ENCODE measurements at places on chromosomes 6 and 20.

DNA sequence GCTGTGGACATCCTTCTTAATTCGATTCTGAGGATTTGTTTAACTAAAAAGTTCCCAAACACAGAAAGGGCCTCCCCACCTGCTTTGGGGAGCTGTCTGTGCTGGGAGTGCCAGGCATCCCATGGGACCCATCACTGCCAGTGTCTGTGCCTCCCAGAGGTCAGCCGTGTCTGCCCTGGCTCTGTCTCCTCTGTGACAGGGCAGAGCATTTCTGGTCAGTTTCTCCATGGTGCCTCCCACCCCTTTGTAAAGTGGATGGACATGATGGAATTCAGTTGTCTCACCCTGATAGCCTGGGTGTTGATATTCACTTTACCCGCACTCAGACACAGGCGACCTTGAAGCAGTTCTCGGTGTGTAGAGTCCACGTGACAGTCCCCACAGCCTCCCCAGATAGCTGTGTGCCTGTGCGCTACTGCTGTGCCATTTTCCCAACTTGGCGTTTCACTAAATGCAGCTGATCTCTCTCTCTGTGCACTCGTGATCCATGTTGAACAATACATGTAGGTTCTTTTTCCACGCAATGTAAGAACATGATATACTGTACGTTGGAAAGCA, 70.5 kb downstream of the CDS2 start:
- DNase-seq: no peak

- no peak for DNase-seq
These were observed 2.9 kb downstream of the RAB32 start for GRCh38 chr6:146546443-146547043.

GRCh38 chr6:170178561-170179477, 112.1 kb downstream of the DLL1 start:
- DNase-seq: no peak

DNA sequence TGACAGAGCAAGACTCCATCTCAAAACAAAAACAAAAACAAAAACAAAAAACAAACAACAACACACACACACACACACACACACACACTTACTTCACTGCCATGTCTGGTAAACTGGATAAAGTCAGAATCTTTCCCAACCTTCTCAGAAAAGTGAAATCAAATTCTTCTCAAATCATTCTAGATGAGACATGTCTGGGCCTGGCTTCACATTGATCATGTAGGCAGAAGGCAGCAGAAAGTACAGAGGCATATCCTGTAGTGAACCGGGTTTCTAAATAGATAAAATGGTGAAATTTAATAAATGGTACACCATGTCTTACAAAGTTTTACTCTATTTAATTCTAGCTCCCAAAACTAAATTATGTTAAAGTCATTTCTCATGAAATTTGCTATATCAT, 14.9 kb upstream of the MRS2 start:
- DNase-seq: no peak

DNA sequence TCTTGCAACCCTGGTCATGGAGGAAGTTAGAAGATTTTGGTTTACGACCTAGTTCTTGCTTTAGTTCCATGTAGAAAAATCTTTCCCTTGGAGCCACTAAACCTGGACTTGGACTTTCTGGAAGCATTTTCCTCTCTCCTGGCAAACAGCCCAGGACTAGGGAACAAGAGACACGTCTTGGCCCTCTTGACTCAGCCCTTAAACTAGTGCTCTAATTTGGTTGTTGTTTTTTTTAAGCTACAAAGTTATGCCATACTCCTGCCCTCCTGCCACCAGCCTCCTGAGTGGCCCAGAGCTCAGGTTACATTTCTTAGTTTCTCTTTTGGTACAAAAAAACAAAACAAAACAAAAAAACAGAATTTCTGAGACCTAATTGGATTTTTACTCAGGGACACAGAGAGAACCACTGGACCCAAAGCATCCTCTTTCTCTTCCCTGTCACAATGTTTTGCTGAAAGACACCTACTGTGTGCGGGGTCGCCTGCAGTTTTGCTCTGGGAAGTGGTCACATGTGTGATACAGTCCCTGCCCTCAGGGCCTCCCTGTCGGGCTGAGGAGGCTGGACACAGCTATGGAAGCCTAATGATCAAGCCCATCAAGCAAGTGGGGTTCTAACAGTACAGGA, 32.3 kb upstream of the SCUBE3 start:
- no peak for DNase-seq

GRCh38 chr6:165657325-165657680, 5.7 kb downstream of the PDE10A start:
- no peak for DNase-seq

DNA sequence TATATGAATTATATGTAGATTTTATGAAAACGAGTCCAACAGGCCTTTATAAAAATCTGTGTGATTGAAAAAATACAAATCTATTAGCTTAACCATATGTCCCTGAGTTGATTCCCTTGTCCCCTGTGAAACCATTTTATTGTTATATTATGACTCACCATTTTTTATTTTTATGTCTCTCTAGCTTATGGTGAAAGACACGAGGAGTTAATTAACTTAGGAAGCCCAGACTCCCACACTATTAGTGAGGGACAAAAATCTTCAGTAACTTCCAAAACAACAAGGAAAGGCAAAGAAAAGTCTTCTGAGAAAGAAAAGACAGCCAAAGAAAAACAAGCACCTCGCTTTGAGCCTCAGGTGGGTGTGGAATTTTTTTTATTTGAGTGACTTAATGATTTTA, 183.1 kb downstream of the ADGB start:
- DNase-seq: no peak

- DNase-seq: no peak
These were observed 197.4 kb upstream of the KCNQ5 start for GRCh38 chr6:72424476-72424875.

GRCh38 chr20:64069614-64070243, 6.7 kb downstream of the TCEA2 start:
- no peak for DNase-seq

DNA sequence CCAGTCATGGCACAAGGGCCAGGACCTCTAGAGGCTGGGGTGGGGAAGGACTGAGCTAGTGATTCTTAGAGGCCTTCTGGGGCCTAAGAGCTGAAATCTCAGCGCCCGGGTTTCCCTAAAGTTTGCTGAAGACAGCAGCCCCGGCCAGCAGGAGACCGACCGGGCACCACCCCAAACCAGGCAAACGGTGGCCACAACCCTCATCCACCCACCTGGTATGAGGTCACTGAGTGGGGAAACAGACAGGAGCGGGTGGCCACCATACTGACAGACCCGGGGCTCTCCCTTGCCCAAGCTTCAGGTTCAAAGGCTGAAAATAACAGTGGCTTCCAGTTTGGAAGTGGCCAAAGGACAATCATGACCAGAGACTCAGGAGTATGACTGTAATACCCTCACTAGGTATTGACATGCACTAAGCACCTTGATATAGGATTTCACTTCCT, 35.0 kb upstream of the ID1 start:
- no peak for DNase-seq

GRCh38 chr20:57831326-57831992, 121.6 kb upstream of the PMEPA1 start:
- DNase-seq: no peak

DNA sequence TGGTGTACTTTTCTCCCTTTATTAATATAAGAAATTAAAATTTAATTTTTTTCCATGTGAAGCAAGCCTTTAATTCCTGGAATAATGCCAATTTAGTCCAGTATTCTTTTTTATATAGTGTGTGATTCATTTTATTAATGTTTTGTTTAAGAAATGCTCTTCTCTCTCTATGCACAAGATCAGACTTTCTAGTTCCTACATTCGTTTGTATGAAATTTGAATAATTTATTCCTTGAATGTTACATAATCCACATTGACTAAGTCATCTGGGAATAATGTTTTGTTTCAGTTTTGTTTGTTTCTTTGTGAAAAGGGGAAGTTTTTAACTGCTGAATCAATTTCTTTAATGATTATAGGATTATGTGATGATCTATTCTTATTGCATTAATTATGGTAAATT, 181.4 kb upstream of the ID4 start:
- no peak for DNase-seq

DNA sequence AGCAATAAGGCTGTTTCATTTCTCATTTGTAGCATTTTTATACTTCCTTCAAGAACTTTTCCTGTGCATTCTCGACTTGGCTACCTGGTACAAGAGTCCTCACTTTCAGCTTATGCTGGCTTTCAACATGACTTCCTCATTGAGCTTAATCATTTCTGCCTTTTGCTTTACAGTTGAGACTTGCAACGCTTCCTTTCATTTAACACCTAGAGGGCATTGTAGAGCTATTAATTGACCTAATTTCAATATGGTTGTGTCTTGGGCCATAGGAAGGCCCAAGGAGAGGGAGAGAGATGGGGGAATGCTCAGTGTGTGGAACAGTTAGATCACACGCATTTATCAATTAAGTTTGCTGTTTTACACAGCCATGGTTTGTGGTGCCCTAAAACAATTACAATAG, 37.2 kb downstream of the SLC22A2 start:
- DNase-seq: no peak
